ENCODE measurements at places on chromosomes 11 and 22.

DNA sequence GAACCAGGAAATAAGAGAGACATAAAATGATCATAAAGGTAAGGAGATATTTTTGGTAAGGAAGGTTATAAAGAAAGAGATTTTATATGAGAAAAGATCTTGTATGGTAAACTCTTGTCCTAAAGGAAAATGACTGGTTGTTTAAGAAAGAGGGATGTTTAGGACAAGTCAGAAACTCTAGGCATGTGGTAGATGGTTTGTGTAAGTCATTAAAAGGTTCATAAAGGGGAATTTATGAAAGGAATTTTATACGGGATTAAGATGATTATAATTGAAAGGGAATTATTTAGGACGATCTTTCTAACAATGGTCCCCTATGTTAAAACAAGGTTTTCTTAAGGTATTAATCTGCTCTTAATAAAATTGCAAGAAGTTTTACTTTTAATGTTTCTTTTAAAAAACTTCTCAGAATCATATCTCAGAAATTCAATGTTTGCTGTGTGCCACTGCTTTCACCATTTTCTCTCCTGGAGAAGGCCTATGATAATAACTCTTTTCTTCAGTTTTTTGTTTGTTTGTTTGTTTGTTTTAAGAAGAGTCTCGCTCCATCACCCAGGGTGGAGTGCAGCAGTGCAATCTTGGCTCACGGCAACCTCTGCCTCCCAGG lies 13.8 kb upstream of the FBLN1 start:
- DNase-seq: no peak

DNA sequence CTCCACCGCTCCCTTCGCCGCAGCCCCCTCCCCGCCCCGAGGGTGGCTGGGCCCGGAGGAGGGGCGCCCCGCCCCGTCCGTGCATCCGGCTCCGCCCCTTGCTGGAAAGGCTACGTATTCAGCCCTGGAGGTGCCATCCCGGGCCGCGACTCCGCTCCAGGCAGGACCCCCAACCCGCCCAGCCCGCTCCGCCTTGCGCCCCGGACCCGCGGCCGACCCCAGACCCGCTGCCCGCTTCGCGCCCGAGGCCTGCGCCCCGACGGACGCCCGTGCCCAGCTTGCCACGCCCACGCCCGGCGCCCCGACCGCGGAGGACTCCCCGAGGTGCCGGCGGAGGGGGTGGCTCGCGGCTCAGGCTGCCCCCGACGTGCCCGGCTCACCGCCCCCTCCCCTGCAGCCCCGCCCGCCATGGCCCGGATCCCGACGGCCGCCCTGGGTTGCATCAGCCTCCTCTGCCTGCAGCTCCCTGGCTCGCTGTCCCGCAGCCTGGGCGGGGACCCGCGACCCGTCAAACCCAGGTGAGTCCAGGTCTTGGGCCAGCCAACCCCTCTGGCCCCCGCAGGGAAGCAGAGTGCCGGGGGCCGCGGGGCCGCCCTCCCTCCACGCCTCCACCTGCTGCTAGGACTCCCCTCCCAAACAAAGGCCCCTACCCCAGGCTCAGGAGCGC lies at the start of gene ADM2:
TSS of gene ADM2 (plus strand) at position 104 of the 667 bp plus-strand sequence. CDS start at position 409, 305 bp downstream.
- no peak for DNase-seq

DNA sequence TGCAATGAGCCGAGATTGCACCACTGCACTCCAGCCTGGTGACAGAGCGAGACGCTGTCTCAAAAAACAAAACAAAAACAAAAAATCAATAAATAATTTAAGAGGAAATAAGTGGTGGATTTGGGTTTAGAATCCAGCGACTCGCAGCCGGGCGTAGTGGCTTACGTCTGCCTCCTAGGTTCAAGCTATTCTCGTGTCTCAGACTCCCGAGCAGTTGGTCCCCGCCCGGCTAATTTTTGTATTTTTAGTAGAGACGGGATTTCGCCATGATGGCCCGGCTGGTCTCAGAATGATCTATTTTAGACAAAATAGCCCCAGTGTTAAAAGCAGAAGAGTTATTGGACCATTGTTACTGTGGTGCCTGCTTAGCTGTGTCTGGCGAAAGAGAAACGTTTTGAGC lies 29.8 kb downstream of the SNU13 start:
- no peak for DNase-seq

GRCh38 chr11:128898580-128899344 lies 7.6 kb downstream of the KCNJ5 start:
- DNase-seq: no peak
